Stimulated activated CD4-positive, alpha-beta T cell treated with anti-CD3 and anti-CD28 coated beads, Interleukin-1b, Interleukin-23, amount 100 ng/mL, for 24 hours (primary cell): ENCODE measurements at places on chromosomes 11 and 22.

- no peak for DNase-seq
Measured at GRCh38 chr11:126328444-126328843, 24.6 kb downstream of the DCPS start.

- DNase-seq: no peak
Measured at GRCh38 chr11:22510741-22511140, 114.9 kb downstream of the FANCF start.

- DNase-seq: no peak
Measured at GRCh38 chr11:21604564-21604963, 588.3 kb upstream of the ANO5 start.

GRCh38 chr11:9025101-9025850 is 21.5 kb upstream of the NRIP3 start:
- no peak for DNase-seq

DNA sequence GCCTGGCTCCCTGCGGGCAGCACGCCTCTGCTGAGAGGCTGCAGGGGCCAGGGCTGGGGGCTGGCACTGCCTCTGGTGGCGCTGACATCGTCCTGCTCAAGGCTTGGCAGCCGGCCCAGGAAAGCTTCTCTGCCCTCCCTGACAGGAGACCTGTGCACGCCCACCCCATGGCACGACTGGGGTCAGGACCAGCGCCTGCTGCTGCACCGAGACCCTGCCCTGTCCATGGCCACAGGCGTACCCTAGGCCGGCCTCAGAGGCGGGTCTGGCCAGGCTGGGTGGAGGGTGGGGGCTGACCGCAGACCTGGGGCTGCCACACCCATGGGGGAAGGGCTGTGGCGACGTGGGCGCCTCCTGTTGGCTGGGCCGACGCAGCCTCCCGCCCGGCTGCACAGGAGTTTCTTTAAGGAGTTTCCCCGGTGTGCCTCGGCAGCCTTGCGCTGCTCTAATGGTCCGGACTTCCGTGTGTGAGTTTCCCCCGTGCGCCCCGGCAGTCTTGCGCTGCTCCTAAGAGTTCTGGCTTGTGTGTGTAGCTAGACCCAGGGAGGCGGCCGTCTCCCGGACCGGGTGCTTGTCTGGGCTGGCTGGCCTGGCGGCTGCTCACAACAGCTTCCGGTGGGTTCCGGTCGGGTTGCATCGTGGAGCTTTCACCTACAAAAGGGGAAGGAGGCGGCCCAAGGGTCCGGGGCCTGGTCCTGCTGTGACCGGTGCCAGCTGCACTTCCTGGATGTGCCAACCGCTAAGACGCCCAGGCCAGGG is 4.6 kb downstream of the TRABD start:
- no peak for DNase-seq

DNA sequence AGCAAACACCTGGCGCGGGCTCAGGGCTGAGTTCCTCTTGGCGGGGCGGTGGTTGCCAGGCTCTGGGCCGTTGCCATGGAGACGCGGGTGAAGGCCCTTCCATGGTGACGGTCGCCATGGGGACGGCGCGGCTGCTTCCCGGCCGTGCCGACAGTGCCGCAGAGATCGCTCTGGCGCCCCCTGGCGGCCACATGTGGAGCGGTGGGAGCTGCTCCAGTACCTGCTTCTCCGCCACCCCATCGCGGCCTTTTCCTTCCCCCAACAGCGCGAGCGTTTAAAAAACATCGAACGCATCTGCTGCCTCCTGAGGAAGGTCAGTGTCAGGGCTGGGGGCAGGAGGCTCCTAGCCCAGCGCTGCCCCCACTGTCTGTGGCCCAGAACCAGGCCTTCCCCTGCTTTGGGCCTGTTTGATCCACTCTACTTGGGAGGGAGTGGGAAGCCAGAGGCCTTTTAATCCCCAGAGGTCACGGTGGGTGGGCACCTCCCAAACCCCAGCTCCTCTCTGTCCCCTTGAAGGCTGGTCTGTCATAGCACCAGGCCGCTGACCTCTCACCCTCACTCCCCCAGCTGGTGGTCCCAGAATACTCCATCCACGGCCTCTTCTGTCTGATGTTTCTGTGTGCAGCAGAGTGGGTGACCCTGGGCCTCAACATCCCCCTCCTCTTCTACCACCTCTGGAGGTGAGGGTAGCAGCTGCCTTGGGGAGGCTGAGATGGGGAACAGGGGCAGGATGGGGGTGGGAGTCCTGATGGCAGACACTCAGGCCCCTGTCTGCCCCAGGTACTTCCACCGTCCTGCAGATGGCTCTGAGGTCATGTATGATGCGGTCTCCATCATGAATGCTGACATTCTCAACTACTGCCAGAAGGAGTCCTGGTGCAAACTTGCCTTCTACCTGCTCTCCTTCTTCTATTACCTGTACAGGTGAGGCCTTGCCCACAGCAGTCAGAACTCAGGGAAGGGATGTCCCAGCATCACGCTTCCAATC is 4.8 kb downstream of the CNIH2 start:
- DNase-seq: peak; percentile 97

- DNase-seq: no peak
Measured at GRCh38 chr11:131622193-131622592, 251.8 kb downstream of the NTM start.

GRCh38 chr11:57324154-57324885 is 432 bp downstream of the TNKS1BP1 start:
- no peak for DNase-seq

GRCh38 chr11:71103266-71103665 is 149.1 kb downstream of the SHANK2 start:
- DNase-seq: no peak

DNA sequence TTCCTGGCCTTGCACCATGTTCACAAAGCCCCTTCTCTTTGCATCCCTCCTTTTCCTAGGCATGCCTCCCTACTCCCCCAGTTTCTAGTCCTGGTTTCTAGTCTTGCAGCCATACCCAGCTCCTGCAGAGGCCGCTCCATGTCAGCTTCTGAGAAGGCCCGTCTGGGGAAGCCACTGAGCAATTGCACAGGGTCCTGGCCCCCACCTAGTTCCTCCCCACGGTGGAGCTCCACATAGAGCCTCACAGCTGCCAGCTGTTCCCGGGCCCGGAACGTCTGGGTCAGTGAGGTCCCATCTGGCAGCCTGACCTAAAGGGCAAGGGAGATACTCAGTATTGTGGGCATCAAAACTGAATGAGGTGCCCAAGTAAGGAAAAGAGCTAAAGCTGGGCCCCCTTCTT is 2.2 kb downstream of the UBXN1 start:
- no peak for DNase-seq
